ENCODE measurements at places on chromosomes 4 and X.

- DNase-seq: no peak
Observed at GRCh38 chr4:12071316-12071715, 642.6 kb upstream of the HS3ST1 start.

DNA sequence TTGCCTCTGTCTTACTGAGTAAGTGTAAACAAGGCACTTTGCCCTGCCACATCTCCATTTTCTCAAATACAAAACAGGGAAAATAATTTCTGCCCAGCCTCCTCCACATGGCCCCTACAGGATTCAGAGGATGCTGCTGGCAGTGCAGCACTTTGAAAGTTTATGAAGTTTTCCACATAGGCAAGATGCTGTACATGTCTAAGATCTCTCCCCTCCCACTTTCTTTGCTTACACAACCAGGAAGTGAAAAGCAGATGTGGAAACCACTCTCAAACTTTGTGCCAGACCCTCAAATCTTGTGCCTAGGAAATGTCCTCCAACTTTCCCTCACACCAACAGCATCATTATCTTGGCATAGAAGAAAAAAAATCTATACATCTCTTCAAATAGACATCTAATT lies 257.0 kb upstream of the LDB2 start:
- DNase-seq: no peak

GRCh38 chr4:108043526-108043925 lies 53.8 kb downstream of the HADH start:
- DNase-seq: no peak

DNA sequence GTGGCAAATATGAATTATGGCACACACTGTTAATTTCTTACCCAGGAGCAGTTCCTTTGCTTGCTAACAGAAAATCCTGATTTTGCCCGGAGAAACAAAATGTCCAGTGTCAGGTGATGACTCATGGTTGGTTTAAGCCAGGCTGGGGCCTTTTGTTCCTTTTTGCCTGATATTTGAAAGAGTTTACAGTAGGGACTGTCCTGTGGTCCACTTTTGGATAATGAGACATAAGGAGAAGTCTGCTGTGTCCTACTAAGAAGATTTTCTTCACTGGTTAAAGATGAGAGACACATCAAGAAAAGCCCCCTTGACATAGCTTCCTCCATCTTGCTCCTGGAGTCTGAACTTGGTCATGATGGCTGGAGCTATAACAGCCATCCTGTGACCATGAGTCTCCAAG lies 12.1 kb upstream of the DRD5 start:
- no peak for DNase-seq

DNA sequence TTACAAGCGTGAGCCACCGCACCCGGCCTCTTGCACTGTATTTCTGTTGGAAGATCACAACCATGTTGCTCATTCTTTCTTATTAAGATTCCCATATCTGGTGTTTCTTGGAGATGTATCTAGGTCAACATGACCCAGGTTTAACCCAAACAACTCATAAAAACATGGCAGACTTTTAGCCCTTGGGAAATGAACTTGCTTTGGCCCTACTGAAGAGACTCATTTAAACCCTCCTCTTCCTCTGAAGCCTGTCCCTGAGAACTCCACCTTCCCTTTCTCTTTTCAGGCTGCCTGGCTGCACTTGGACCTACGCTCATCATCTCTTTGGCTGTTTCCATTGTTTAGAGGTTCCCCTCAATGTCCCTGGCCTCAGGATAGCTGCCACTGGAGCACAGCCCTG lies 22.8 kb upstream of the OPN1LW start:
- DNase-seq: no peak

GRCh38 chr4:122360754-122361153 lies 18.1 kb upstream of the ADAD1 start:
- no peak for DNase-seq

- DNase-seq: no peak
Observed at GRCh38 chr4:24772061-24772705, 23.2 kb upstream of the SOD3 start.

DNA sequence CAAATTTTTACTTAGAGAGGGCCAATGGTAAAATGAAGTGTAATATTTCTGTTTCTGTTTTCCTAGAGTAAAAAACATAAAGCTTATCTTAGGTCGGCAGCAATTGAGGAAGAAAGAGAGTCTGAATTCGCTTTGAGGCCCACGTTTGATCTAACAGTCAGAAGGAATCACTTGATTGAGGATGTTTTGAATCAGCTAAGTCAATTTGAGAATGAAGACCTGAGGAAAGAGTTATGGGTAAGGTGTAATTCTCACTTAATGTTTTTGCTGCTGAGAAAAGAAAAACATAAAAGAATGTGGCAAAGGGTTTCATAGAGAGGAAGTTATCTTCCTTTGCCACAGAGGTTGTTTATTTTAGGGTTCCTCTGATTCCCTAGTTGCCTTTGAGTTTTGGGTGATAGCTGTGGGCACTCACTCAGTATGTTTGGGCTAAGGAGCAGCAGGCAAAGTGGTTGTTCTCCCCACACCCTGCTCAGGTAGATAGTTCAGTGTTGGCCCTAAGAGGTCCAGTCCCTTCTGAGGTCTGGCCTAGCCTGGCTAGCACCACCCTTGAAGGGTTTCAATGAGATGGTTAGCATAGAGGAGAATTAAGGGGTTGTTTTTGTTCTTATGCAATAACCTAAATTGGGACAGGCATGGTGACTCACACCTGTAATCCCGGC lies 32.3 kb downstream of the HERC5 start:
- DNase-seq: no peak

GRCh38 chr4:155693015-155693663 lies 26.5 kb downstream of the GUCY1A1 start:
- DNase-seq: no peak

GRCh38 chrX:13520351-13520750 lies 49.0 kb upstream of the EGFL6 start:
- no peak for DNase-seq

DNA sequence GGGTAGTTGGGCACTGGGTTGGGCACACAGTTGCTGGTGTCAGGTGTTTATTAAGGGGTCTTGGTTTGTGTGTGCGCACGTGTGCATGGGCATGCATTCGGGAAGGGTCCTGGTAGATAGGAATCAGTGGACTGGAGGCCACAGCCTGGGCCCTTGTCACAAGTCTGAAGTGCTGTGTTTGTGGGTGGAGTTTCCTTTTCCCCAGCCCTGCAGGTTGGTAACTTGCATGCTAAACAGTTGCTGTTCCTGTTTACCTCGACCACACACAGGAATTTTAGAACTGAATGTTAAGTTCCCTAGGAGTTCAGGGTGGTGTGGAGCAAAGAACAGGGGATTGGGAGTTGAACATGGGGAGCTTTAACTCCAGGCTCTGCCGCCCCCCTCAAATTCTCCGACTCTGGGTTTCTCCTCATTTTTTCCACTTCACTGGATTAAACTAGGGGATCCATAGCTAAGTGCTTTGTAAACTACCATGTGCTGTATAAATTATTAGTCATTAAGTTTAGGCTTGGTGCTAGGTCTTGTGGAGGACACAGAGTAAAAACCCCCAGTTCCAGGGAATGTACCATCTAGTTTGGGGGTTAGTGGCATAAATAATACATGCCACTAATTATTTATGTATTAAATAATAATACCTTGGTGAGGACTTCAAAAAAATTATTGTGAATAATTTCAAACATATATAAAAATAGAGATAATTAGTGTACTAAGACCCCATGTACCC lies 49.0 kb downstream of the STARD8 start:
- no peak for DNase-seq

DNA sequence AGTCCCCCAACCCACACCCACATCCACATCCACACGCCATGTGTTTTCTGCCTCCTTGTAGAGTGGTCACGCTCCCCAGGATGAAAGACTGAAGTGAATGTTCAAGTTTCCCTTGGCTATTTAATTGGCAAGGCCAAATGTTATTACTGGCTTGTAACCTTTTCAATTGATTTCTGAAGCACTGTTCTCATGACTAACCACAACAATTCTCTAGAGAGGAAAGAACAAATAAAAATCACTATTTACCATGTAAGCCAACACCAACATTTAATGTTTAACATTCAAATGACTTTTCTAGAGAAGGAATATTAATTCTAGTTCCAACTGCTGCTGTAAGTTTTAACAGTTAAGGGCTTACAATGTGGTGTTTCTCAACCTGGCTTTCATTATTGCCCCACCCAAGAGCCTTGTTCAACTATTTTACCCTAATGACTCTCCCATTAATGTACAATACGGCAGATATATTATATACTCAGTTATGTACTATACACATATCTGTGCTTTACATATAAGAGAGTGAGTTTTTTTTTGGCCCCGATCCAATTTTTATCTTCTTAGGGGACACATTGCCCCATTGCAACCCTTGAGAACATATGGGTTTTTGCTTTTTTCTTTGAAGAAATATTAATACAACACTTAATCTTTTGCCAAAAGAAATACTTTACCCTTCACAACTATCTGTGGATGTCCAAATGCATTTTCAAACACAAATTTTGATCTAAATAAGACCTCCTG lies 46.5 kb downstream of the RELL1 start:
- no peak for DNase-seq

DNA sequence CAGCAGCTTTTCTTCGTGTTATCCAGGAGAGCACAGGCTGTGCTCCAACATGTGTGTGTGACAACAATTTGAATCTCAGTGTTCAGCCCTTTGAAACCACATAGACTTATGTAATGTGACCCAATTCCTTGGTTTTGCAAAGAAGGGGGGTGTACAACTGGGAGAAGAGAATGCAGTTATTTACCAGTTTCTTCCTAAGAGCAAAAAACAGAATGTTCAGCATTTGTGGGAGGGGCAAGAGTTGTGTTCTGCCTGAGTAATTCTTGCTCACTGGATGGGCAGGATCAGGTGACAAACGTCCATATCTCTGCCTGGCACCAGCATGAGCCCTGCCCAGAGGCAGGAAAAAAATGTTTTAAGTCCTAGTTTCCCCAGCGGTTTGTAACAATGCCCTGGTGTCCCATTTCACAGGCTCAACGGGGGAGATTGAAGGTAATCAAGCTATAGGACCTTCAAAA lies 72.0 kb downstream of the PRPS1 start:
- no peak for DNase-seq

DNA sequence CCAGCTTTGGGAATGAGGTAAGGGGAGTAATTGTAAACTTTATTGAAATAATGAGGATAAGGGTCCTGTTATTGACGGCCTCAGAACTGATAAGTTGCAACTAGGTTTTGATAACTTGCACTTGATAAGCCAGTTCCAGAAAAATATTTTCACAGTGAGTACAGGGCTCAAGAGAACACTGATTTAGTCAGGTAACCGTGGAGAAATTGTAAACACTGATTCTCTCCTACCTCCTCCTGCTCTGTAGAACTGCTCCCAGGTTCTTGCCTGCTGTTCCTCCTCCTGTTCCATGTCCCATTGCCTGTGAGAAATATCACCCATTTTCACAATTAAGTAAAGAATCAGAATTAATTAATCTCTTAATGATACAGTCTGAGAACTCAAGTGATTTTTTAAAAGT lies 55.0 kb upstream of the CXXC4 start:
- DNase-seq: no peak

GRCh38 chr4:128573781-128574508 lies 235.6 kb upstream of the JADE1 start:
- no peak for DNase-seq

GRCh38 chr4:155442267-155443105 lies 65.7 kb upstream of the MAP9 start:
- peak; percentile 57 for DNase-seq

DNA sequence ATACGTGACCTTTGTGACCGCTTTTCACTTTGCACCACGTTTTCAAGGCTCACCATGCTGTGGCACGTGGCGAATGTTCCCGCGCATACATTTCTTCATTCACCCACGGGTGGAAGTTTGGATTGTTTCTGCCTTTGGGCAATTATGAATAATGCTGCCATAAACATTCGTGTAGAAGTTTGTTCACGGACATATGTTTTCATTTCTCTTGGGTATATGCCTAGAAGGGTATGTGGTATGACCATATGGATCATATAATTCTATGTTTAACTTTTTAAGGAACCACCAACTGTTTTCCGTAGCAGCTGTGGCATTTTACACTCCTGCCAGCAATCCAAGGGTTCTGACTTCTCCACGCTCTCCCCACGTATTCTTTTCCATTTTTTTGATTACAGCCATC lies 60.9 kb upstream of the MXD4 start:
- no peak for DNase-seq

GRCh38 chrX:88202149-88202548 lies 544.9 kb upstream of the CPXCR1 start:
- DNase-seq: no peak

DNA sequence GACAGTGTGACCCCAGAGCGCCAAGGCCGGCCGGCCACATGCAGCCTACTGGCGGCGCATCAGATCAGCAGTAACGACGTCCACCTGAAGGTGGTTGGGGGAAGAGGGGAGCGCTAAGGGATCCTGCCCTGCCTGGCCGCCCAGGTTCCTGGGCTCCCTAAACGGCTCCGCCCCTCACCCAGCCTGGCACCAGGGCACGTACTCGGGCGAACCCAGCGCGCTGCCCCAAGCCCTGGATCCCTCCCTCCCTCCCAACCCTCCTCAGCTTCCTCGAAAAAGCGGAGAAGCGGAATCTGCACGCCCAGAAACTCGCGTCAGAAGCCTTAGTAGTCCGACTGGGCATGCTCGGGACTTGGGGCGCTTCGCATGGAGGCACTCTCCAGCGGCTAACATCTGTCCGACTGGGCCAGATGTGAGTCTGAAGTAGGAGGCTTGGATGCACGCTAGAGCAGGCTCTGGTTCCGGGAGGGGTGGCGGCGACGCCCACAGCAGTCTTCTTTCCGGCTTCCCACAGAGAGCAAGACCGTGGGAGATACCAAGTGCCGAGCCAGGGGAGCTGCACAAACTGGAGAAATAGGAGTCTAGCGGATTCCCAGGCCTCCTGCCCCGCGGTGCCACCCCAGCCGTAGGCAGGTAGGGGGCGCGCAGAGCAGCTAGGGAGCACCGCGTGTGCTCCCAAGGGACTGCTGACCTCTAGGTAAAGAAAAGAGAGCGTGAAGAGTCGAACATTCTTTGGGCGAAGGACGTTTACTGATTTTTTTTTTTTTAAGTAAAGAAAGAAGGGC lies 114.3 kb upstream of the TEX13C start:
- DNase-seq: no peak

DNA sequence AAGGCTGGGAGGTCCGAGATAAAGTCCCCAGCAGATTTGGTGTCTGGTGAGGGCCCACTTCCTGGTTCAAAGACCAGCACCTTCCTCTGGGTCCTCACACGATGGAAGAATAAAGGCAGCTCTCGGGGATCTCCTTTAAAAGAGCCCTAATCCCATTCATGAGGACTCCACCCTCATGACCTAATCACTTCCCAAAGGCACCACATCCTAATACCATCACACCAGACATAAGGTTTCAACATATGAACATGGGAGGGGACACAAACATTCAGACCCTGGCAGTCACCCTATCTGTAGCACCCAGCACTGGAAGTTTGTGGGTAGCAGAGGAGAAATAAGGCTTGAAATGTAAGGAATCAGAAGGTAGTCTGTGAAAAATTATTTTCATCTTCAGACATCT lies 112.9 kb upstream of the NOCT start:
- no peak for DNase-seq

DNA sequence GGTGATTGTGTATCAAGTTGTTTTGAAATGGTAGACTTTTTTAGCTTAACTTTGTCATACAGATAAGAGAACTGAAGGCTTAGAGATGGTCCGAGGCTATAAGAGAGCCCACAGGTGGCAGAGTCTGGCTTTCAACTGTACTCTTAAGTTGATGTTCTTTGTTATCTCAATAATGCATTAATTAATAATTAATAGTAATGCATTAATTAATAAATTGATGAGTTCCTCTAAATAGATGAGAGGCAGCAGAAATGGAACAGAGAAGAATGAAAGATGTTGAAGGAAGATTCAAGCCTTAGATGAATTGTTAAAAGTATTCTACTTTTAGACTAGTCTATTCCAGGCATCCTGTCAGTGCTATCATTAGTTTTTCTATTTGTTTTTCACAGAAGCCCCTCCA lies 22.4 kb downstream of the NUDT9 start:
- DNase-seq: no peak

- no peak for DNase-seq
Observed at GRCh38 chr4:1568855-1569460, 115.2 kb downstream of the FAM53A start.

All from MM.1S (cell line).